ENCODE measurements at places on chromosomes 11 and 22. TPM values are rescaled to one million over a fixed set of nuclear protein-coding genes. Genes with fewer than 3 reads are reported as not detected.

The PARVG gene
- not detected for total RNA-seq

The TESMIN gene
- 31.7 TPM for total RNA-seq

The HIPK3 gene
- 31.1 TPM for total RNA-seq

The SCN3B gene
- not detected for total RNA-seq

The RAB3IL1 gene
- not detected for total RNA-seq

GRCh38 chr22:21014726-21015465 is at the start of gene P2RX6:
Gene P2RX6 (plus strand): TSS chr22:21015165. CDS start chr22:21015175, 10 bp downstream.
- DNase-seq, result peak; percentile 27

DNA sequence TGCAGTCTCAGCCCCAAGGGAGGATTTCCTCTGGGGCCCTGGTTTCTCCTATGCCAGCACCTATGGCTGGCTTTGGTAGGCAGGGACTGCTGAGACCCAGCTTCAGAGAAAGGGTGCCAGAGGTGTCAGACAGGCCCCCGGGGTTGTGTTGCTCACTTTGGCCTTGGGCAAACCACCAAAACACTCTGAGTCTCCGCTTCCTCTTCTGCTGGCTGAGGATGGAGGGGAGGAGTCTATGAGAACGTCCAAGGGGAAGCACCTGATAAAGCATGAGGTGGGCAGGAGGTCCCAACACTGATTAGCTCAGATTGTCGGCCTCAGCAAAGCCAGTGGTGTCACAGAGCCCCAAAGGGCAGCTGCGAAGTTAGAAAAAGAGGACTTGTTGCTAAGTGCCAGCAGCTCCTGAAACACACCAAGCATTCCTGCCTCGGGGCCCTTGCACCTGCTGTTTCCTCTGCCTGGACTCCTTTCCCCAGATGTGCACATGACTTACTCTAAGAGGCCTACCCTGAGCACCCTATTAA is 10.5 kb downstream of the SMTNL1 start:
- DNase-seq, result no peak

DNA sequence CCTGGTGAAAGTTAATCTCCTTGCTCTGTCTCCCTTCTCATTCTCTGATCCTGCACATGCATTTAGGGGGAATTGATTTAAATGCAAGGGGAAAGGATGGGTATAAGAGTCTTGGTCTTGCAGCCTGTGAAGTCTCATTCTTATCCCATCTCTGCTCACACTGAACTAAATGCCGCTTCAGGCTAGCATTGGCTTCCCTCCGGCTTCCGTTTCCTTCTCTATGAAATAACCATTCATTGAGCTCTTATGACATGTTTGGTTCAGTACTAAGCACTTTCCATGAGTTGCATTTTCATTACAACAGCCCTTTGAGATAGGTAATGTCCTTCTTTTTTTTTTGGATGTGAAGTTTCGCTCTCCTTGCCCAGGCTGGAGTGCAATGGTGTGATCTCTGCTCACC is 5.6 kb downstream of the ZBTB16 start:
- no peak for DNase-seq

GRCh38 chr11:34049028-34049427 is 2.5 kb upstream of the CAPRIN1 start:
- DNase-seq, result no peak

DNA sequence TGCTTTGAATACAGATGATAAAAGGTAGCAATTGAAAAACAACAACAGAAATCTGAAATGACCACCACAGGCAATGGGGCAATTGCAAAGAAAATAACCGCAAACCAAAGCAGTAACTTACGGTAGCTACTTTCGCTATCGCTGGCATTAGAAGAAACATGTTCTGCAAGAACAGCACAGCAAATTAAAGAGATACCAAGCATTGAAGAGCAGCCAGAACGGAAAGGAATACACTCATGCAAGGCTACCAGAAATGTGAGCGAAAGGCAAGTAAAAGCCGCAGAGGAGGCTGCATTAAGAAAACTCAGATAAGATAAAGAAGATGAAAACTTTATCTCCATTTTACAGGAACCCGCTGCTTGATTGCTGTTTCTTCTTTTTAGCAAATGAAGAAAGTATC is 194.1 kb upstream of the CCDC90B start:
- no peak for DNase-seq

DNA sequence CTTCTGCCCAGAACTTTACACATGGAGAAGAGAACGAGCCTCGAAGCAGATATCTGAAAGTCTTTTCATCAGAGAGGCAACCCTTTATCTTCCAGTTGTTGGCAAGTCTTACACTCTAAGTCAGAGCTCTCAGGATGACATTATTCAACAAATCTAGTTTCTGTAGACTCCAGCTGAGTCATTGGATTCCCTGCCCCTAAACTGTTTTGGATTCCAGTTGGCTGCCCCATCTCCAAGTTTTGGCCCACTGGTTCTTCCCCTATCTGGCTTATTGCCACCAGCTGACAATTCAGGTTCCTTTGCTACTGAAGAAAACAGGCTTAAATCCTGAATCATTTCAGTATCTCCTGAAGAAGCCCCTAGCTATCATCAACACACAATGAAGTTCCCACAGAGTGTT is 14.2 kb downstream of the SAAL1 start:
- no peak for DNase-seq

DNA sequence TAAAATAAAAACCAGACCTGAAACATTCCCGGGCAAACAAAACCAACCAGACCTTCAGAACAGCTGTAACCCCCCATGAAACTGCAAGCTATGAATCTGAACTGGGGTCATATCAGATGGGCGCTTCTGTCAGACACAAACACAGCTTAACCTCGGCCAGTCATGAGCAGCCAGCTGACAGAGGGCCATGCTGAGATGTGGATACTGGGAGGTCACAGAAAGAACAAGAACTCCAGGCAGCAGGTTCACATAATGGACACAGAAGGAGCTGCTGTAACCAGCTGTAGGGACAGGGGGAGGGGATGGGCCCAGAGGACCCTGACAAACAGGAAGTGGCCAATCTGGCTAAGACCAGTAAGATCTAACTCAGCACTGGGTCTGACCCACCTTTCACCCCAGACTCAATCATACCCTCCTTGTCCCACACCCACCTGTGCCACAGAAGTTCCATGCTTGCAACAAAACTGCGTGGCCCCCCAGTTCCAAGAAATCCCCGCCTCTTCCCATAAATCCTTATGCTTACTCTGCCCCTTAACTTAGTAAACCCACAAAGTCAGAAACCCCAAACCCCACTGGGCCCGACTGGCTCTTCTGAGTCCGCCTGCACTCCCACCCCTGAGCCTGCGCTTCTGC is 4.0 kb downstream of the APOL4 start:
- DNase-seq, result no peak

- DNase-seq, result peak; percentile 98
Observed at GRCh38 chr11:128210148-128210940, 377.0 kb downstream of the ETS1 start.
